PC-3 (cell line): ENCODE measurements at places on chromosomes 13 and 19. TPM values are rescaled to one million over a fixed set of nuclear protein-coding genes. Genes with fewer than 3 reads are reported as not detected.

KLF2 gene
- total RNA-seq, result 4.8 and 6.6 TPM in 2 replicates

CCL25 gene
- total RNA-seq, result not detected in 2 replicates

OXGR1 gene
- total RNA-seq, result not detected in 2 replicates

- H3K27ac ChIP-seq, result no peak overlapping the region
- no peak for DNase-seq
- H3K4me1 ChIP-seq, result peaks cover 26% of the 10 kb centered on the region
- H3K4me3 ChIP-seq, result no peak overlapping the region
- H3K36me3 ChIP-seq, result no peaks in the 10 kb centered on the region
These were observed 32.6 kb upstream of the CXCL17 start for GRCh38 chr19:42475366-42475765.

DNA sequence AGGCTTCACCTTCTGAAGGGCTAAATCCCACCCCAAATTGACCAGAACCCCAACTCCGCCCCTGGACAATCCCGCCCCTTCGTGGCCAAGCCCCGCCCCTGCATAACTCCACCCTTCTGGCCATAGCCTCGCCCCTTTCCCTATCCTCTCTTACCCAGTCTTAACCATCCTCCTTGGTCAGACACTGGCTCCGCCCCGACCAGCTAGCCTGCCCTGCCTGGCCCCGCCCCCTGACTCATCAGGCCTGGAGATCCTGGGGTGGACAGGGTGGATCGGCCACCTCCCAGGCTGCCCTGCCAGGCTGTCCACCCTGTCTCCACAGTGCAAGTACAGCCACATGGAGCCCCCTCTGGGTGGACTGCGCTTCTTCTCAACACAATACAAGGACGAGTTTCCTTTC, 8.0 kb upstream of the ZNF358 start:
- peak; percentile 97 for DNase-seq
- no peaks in the 10 kb centered on the region for H3K27me3 ChIP-seq
- no peak overlapping the region for H3K27ac ChIP-seq
- no peak overlapping the region for H3K4me3 ChIP-seq
- no peaks in the 10 kb centered on the region for H3K36me3 ChIP-seq

DNA sequence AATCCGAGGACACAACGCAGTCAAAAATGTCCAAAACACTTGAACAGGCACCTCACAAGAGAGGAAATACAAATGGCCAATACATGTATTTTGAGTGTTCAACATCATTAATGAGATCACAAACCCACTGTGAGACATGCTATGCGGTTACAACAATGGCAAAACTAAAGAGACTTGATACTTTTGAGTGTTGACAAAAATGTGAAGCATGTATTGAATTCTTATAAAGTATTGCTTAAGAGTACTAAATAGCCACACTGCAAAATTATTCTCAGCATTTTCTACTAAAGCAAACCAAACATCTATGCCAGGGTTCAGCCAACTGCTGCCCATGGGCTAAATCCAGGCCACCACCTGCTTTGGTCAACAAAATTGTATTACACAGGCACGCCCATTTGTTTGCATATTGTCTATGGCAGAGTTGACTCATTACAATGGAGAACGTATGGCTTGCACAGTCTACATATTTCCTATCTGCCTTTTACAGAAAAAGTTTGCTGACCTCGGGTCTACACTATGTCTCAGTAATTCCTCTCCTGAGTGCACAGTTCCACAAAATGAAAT, 135.3 kb downstream of the B3GLCT start:
- peak; percentile 73 for DNase-seq
- H3K4me1 ChIP-seq, result peaks cover 15% of the 10 kb centered on the region
- H3K36me3 ChIP-seq, result no peaks in the 10 kb centered on the region
- H3K4me3 ChIP-seq, result no peak overlapping the region

DNA sequence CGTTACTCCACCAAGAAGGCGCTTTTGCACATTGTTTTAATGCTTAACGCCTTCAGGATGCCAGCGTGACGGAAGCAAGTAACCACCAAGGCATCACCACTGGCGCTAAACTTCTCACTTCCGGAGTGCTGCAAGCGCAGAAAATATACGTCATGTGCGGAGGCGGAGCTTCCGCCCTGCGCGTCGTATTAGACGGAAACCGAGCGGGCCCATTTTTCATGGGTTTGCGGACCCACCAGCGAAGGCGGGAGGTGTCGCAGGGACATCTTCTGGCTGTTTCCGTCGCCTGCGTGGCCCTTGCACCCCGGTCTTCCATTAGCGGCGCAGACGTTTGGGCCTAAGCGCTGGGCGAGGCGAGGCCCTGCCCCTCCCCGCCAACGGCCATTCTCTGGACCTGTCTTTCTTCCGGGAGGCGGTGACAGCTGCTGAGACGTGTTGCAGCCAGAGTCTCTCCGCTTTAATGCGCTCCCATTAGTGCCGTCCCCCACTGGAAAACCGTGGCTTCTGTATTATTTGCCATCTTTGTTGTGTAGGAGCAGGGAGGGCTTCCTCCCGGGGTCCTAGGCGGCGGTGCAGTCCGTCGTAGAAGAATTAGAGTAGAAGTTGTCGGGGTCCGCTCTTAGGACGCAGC, at the start of gene ERCC5:
Gene ERCC5, plus strand, starts transcription at position 403 of the 631 bp plus-strand sequence. CDS start 235 bp downstream, outside the sequence.
- peak within 1 kb of the TSS; percentile 74 for H3K27ac ChIP-seq
- H3K4me1 ChIP-seq, result 0 out of 2 replicates have a peak, but pooled peaks cover 6% of the 10 kb centered on the region
- H3K36me3 ChIP-seq, result no peaks in the 10 kb centered on the region
- no peaks in the 10 kb centered on the region for H3K27me3 ChIP-seq
- peak; percentile 93 for DNase-seq

DNA sequence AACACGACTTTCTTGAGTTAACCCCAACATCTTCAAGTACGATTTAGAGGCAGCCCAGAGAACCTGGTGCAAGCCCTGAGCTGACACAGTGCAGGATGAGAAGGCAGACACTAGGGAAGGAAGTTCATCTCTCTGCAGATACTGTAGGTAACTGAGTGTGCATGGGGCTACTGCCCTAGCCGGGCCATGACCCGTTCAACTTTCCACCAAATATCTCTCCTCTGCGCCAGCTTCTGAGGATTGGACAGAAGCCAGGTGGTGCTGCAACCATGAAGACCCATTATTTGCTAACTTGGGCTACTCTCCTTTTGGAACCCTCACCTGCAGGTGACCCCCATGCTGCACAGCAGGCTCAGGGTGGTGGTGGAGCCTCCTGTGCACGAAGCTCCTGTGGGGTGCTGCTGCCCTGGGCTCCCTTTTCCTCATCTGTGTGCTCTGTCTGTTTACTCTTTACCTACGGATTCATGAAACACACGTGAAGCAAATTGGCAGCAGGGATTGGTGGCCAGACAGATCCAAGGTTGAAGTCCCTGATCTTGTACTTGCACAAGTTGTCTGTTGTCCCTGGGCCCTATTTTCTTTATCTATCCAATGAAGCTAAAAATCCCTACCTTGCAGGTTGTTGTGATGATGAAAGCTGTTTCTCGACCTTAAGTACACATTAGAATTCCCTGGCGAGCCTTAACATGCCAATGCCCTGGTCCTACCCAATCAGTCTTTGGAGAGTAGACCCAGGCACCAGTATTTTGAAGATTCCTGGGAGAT, 227.8 kb downstream of the LACC1 start:
- H3K4me3 ChIP-seq, result no peak overlapping the region
- DNase-seq, result no peak
- no peaks in the 10 kb centered on the region for H3K27me3 ChIP-seq
- peaks cover 28% of the 10 kb centered on the region for H3K4me1 ChIP-seq

- H3K27me3 ChIP-seq, result no peaks in the 10 kb centered on the region
- peak overlapping the region; percentile 85 for H3K4me3 ChIP-seq
- H3K4me1 ChIP-seq, result peaks cover 51% of the 10 kb centered on the region
- H3K27ac ChIP-seq, result peak overlapping the region; percentile 54
- no peaks in the 10 kb centered on the region for H3K36me3 ChIP-seq
- peak; percentile 54 for DNase-seq
These were observed 749 bp downstream of the GATAD2A start for GRCh38 chr19:19405971-19406877.
